ENCODE measurements at places on chromosomes 3 and 15.

DNA sequence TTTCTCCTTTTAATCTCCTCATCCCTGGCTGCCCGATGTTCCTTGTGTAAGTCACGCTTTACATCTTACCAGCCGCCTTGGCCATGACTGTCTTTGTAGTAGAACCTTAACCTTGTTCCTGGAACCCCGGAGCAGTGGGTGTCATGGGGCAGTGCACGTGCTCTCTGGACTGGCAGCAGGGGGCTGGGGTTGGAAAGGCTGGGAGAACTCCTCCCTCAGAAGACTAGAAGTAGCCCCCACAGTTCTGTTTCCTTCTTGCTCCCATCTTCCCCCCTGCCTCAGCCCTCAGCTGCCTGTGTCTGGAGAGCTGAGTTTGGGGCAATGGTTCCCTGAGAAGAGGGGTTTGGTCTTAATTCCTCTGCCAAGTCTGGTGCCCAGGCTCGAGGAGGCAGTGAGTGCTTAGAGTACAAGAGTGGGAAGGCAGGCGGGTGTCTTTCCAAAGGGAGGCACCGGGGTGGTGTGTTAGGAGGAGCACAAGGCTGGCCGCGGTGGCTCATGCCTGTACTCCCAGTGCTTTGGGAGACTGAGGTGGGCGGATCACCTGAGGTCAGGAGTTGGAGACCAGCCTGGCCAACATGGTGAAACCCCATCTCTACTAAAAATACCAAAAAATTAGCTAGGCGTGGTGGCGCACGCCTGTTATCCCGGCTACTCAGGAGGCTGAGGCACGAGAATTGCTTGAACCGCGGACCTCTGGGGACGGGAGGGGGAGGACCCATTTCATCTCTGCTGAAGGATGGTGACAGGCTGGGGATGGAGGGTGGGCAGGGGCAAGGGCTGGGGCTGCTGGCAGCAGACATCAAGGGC, 100.4 kb downstream of the VGLL4 start:
- DNase-seq = no peak

DNA sequence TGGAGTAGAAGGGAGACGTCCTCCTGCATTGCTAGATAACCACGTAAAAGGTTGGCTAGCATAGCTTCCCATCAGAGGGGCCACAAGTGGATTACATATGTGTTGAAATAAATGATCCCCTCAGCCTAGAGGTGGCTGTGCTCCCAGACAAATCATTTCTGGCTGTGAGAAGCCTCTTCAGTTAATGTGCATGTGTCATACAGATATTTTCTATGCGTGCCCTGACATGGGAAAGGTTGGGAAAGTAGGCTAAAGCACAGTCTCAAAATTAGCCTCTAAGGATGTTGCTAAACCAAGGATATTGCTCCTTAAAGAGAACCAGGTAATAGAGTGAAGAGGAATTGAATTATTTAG, 17.8 kb downstream of the USP3 start:
- DNase-seq = no peak

- DNase-seq = no peak
Measured at GRCh38 chr3:49674497-49674983, 389 bp downstream of the APEH start.

DNA sequence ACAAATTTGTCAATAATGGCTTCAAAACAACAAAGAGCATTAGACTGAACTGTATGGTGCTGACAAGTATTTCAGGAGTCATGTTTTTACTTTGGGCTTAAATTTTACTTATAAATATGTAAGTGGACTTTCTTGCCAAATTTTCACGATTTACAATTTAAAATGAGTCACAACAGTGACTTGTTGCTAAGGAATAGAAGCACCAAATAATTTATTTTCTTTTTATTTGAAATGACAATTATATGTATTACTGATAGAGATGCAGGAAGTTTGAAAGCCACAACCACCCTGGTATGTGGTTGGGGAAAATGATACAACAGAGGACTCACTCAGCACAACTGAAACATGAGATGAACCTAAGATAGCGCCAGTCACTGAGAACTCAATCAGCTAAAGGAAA, 90.3 kb downstream of the FMN1 start:
- DNase-seq = no peak

- no peak for DNase-seq
Measured at GRCh38 chr3:181487236-181487978, 224.3 kb upstream of the SOX2 start.

DNA sequence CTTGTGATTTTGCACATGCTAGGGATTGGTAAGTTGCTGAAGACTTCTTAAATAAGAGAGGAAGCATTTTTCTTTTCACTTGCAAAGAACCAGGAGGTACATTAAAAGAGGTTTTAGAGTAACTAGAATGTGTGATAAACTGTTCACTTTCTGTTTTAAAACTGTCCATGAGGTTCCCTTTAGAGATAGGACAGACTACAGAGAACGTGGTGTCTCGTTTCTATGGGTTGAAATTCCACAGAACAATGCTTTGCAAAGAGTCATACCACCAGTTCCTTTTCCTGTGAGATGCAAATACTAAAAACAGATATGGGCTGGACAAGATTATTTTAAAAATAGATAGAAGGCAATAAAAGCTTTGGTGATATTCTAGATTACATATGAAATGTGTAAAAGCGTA, 372.8 kb downstream of the TIGIT start:
- DNase-seq = no peak

- no peak for DNase-seq
Measured at GRCh38 chr3:129001806-129002572, 885 bp downstream of the EFCC1 start.

DNA sequence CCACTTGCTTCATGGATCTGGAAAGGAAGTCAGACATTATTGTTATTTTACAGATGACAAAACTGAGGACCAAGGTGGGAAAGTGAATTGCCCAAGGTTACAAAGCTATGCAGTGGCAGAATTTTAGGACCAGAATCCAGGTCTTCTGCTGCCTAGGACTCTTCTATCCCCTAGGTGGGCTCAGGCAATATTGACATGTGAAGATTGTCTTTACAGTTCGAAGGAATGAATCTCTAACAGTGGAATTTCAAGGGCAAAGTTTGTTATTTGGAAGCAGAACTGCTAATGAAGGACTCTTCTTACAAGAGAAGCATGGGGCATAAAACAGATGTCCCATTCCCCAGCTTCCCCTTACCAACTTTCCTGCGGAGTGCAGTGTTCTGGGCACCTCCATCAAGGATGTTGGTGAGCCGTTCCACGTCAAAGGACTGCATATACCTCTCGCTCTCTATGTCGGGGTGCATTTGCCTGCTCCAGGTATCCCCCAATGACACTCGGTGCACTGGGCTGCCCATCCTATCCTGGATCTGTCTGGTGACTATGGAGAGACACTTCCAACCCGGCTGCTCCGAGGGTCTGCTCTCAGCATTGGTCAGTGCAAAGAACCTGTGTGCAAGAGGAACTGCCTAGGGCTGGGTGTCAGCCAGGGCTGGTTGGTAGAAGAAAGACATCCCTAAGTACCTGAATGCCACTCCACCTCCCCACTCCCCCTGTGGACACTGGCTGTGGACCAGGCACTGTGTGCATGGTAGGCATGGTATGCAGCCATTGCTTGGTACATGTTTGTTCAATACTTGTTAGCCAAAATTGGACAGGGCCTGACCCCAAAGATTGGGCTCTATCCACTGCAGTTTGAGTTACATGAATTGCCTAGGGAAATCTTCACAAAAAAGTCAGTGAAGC, 2.1 kb downstream of the ACOX2 start:
- no peak for DNase-seq

DNA sequence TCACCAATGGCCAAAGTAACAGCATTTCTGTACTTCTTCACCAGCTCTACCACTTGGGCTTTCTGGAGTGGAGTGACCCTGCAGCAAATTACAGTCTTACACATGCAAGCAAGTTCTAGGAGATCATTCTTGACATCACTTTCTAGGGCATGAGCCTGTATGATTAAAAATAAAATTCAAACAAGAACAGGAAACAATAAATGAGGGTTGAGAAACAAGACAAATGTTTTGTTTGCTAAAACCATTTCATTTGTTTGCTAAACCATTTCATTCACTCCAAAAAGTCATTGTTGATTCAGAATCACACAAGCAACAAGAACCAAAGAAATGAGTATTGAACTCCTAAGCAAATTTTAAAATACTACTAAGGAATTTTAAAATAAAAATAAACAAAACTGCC, 220.9 kb downstream of the ATP8B4 start:
- no peak for DNase-seq

GRCh38 chr3:50155891-50156290, 767 bp downstream of the SEMA3F start:
- no peak for DNase-seq

DNA sequence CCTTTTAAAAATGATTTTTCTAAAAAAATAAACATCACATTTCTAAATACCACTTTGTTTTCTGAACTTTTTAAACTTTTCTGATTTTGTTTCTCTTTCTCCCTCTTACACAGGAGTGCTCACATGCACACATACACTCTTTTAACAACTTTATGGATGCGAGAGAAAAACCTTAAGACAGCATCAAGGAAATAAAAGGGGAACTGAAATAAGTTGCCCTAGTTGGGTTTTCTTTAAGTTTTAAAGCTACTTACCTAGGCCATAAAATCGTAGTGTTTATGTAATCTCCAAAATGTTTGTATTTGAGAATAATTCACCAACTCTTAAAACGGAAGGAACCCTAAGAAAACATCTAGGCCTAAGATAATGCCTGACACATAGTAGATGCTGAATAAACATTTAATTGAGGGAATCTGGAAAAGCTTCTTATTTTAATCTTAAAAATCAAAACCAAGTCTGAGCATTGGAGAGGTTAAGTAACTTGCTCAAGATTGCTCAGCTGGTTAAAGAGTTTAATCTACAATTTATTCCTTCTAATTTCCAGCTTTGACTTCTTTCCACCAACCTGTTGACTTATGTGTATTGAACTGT, 1.2 kb upstream of the BBX start:
- no peak for DNase-seq

DNA sequence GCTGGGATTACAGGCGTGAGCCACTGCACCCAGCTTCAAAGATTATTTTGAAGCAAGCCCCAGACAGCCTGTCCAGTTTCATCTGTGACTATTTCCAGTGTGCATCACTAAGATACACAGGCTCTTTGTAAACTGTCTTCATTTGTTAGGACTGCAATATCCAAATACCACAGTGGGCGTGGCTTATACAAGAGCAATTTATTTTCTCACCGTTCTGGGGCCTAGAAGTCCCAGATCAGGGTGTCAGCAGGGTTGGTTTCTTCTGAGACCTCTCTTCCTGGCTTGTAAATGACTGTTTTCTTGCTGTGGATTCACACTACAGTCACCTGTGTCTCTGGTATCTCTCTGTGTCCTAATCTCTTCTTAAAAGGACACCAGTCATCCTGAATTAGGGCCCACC, 59.7 kb downstream of the RLBP1 start:
- no peak for DNase-seq

DNA sequence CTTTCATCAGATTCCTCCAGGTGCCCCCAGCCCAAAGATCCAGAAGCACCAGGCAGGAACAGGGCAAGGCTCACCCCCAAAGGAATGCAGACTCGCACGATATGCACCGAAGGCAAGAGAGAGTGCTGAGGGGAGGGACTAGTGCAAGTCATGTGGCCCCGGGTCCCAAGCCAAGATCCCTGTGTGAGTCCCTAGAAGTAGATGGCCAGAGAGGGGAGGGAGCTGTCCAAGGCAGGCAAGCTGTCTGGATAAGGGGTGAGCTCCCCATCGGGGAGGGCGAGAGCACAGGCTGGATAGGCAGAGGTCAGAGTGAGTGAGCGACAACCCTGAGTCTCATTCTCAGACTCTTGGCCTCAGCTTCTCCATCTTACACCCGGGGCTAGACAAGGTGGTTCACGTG, 171.5 kb upstream of the LINGO1 start:
- no peak for DNase-seq

DNA sequence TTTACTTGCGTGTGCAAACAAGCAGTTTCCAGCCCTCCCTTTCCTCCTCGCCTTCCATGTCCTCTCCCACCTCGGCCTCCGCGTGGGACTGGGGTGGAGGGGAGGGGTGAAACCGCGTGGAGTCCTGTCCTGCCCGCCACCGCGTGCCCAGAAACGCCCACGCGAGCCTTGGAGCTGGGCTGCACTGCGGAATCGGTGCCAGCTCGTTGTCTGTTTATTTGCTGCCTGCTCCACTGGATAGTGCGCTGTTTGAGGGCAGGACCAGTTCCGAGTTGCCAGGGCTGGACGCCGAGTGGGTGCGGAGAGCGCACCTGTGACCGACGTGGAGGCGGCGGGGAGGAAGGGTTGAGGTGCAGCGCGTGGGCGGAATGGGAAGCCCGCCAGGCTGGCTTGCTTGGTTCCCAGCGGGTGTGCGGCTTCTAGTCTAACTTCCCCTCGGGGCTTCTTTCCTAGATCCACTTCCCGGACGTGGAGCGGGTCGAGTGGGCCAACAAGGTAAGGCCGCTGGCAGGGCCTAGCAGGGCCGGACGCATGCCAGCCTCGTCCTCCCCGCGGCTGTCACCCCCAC, 17.3 kb downstream of the ESYT3 start:
- no peak for DNase-seq

DNA sequence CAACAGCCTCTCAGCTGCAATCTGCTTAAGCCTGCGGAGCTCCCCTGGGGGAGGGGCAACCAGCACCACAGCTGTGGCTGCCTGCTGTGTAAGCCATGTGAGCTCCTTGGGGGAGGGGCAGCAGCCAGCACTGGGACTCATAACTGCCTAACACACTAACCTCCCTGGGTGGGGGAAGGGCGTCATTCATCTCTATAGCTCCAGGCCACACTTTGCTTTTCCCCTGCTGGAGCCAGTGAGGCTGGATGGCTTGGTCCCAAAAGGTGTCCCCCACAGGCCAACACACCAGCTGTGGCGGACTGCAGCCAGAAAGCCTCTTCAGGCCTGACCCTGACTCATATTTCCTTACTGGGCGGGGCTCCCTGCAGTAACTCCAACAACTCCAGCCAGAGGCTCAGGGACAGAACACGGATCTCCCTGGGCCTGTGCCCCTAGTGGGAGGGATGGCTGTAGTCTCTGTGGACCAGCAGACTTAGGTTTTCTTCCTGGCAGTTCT, 129.8 kb downstream of the PPM1L start:
- no peak for DNase-seq

- no peak for DNase-seq
Measured at GRCh38 chr3:70631716-70632307, 319.4 kb upstream of the MDFIC2 start.

DNA sequence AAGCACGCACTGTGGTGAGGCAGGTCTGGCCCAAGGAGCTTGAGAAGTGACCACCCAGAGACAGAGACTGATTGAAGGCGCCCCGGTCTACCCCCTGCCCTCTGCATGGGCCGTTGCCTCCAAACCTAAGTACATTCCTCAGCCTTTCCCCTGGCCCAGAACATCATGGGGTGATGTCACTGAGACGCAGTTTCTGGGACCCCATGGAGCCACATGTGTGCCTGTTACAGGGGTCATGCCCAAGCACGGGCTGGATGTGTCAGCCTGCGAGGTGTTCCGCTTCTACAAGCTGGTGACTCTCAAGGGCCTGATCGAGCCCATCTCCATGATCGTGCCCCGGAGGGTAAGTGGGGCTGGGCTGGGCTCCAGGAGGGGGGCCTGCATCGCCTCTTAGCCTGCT, 102.2 kb downstream of the ANP32A start:
- DNase-seq = no peak

DNA sequence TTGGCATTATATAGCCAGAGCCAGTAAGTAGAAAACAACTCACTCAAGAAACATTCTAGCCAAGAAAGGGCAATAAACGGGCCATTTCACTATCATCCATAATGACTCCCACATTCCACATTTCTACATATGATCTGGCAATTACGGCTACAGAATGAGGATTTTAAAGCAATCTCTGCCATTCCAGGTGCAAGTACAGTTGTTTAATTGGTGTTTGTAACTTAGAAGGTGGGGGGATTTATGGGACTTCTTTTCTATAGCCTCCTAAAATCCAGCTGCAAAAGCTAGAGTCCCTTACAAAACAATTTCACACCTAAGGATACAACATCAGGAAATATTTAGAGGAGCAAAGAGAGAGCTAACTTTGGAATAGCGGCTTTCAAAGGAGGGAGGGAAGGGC, 295.4 kb upstream of the RORA start:
- no peak for DNase-seq
